ENCODE measurements at places on chromosomes 1 and 21.
A peak's percentile ranks its signal among the peaks of the same experiment; 100 is the strongest.

DNA sequence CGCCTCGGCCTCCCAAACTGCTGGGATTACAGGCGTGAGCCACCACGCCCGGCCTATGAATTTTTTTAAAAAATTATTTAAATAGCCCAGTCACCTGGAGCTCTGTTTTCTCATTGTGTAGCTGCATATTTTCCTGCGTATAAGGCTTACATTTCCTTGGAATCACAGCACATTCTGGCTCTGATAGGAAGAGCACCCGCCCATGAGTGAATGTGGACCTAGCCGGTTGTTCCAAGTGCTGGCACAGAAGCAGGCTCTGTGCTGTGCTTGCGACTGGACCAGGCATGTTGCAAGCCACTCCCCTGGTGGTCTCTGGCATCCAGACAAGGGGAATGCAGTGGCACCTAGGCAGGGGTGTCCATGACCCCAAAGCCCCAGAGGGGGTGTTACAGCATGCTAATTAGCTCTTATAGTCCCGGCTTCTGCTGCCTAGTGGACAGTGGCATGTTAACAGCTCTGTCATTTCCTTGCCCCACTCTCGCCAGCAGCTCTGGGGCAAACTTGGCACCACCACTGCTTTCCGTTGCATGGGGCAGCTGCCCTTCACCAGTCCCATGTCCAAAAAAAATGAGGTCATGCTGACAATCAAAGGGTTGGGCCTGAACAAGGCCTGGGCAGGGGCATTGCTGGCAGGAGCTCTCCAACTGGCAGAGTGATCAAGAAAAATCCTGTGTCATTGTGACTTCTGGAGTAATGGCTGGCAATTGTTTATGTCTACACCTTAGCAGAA, 5.2 kb upstream of the VTCN1 start:
- no peak for DNase-seq

GRCh38 chr1:241606544-241606943, 33.6 kb downstream of the CHML start:
- DNase-seq, result no peak

DNA sequence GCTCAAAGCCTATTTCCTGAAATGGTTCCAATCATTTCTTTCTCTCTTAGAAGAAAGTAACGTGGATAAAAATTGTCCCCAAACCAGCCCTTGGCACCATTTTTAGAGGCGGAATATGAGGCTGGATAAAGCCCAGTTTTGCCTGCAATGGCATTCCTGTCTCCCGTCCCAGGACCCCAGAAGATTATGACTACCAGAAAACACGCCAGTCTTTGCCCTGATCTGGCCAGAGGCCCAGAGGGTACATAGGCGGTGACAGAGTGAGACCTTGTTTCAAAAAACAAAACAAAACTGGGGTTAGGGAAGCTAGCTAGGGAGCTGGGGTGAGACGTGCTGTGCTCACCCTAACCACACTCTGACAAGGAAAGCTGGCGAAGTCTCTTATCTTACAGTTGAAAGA, at the start of gene AADACL4:
TSS of gene AADACL4 (plus strand) at position 301 of the 400 bp plus-strand sequence. CDS start 462 bp downstream, outside the sequence.
- DNase-seq, result no peak

DNA sequence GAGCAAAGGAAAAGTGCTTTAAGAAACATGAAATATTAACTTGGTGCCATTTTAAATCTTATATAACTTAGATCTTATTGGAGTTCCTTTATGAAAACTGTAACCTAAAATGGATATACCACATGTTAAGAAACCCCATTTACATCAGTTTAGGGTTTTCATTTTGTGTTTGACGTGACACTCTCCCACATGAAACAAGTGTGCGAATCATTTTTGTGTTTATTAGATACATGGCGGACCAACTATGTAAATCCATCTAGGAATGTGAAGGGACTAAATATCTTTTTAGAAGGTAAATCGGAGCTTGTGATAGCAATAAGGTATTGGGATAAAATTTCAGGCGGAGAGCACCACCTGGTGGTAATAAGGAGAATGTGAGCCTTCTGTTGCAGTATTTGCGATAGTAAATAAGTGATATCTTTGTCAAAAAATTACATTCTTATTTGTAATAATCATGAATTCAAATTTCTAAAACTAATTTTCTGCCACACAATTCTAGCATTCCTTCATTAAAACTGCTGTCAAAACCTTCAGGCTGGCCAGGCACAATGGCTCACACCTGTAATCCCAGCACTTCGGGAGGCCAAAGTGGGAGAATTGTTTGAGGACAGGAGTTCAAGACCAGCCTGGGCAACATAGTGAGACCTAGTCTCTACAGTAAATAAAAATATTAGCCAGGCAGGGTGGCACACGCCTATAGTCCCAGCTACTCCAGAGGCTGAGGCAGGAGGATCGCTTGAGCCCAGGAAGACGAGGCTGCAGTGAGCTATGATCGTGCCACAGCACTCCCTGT, 31.3 kb downstream of the SMAP2 start:
- peak; percentile 25 for DNase-seq

- no peak for DNase-seq
These were observed 1.2 kb upstream of the SLC25A33 start for GRCh38 chr1:9537863-9538668.

DNA sequence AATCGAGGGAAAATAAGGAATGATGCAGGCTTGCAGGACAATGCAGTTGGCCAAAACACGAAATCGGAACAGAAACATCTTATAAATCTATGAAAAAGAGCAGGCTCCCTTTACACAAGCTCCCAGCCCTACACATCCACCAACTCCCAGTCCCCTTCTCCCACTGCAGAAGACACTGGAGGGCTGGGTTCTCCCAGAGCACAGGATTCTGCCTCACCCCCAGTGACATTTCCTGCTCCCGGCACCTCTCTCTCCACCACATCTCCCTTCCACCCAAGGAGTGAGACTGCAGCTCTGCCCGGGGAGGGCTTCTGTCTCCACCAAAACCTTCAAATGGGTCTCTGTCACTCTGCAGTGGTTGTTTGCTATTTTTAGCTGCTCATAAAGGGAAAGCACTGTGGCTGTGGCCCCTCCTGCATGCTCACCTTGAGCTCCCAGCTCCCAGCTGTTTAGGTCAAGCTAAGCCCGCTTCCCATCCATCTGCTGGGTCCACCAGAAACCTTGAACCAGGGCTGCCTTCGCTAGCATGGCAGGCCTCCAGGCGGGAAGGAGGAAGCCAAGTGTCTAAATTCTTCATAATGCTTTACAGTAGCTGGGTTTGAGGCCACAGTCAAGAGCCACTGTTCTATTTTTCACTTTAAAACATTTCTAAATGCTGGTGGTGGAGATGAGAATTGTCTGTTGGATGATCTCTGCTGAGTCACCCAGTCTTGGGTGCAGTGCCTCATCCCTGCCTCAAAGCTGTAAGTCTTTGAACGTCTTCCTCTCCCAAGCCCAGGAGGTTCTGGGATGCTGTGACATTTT, 3.3 kb upstream of the C2CD2 start:
- DNase-seq, result no peak

DNA sequence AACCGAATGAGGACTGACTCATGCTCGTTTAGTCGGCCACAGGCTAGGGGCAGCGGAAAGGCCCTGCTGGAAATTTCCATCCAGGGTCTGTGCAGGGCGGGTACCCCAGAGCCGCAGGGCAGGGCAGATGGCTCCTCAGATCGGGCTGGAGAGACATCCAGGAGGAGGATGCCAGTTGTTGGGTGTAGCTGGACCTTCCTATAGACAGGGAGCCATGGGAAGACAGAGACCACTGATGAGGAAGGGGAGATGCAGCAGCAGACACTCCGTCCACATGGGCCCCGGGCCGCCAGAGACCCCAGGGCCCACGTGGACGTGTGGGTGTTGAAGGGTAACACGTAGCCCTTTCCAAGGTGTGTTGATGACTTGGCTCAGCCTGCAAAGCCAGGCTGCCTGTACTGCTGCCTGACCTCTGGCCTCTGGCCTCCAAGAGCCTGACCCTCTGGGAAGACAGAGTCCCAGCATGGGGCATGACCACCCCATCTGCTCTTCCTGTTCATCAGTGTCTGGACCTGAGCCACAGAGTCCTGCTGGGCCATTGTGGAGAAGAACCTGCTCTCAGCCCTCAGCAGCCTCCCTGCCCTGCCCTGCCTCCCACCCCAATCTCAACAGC, 4.8 kb downstream of the GNG4 start:
- DNase-seq, result no peak

- no peak for DNase-seq
These were observed 81.2 kb downstream of the PHTF1 start for GRCh38 chr1:113678159-113678469.

DNA sequence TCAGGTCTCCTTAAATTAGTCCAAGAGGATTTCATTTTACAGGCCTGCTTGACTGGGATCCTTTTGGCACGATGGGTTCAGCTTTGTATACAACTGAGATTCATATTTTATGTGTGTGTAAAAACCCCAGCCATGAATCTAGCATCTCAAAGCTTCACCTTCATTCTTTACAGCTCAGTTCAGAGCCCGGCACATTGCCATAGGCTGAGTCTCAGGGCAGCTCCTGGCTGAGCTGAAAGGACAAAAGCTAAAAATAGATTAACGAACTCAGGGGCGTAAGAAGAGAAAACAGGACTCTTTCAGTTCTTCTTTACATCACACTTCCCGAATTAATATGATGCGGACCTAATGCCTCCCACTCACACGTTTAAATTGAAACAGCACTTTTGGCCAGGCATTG, 262.8 kb upstream of the PBX1 start:
- DNase-seq, result no peak

- DNase-seq, result no peak
These were observed 106.8 kb upstream of the DPT start for GRCh38 chr1:168835791-168836190.

DNA sequence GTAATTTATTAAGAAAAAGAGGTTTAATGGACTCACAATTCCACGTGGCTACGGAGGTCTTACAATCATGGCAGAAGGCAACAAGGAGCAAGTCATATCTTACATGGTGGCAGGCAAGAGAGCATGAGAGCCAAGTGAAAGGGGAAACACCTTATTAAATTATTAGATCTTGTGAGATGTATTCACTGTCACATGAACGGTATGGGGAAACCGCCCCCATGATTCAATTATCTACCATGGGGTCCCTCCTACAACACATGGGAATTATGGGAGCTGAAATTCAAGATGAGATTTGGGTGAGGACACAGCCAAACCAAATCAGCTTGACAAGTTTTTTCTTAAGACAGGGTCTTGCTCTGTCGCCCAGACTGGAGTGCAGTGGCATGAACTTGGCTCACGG, 14.3 kb downstream of the DAP3 start:
- DNase-seq, result no peak

DNA sequence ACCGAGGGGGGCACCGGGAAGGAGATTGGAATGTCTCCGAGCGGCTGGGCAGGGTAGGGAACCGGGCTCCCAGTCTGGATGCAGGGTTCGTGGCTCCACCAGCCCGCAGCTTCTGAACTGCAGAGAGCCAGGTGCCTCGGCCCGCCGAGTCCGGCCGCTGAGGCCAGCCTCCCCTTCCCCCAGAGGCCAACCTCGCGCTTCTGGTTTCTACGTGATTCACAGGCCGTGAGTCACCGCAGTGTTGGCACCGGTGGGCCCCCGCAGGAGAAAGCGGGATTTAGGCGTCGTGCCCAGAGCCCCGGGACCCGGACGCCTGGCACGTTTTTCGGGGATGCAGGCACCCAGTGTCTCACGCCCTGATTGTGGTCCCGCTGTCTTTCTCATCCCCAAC, 458 bp downstream of the CRABP2 start:
- no peak for DNase-seq

- DNase-seq, result no peak
These were observed 9.1 kb downstream of the RPAP2 start for GRCh38 chr1:92307980-92308379.

DNA sequence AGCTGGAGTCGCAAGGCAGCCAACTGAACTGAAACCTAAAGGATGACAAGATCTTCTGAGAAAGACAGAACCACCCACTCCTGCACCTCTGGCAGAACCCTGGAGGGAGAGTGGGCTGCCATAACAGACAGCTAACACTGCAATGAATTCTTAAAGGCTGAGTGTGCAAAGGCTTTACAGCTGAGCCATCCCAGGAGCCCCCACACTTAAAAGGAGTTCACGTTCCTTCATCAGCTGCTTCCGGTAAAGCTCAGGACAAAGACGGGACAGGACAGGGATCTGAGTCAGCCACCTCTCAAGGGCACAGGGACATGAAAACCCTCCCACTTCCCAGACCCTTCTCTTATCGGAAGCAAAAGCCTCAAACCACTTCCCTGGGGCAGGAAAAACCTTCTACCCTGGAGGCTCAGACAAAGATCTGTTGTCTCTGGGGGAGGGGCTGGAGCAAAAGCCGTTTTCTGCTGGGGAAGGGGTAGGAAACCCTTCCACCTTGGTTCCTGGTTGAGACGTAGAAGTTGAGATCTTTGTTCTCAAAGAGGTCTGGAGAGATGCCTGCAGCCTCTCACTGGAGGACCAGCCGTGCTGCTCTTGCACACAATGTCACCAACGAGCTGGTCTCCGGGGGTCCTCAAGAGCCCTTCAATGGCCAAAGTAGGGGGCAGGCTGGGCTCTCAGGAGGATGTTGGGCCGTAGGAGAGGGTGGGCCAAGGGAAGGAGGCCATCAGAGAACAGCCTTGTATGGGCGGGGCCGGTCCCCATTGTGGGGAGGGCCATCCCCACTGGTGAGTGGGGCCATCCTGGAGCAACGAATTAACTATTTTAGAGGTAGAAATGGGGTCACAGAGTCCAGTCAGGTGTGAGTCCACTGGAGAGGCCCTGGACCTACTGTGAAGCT, 452.4 kb downstream of the PTPRU start:
- no peak for DNase-seq

DNA sequence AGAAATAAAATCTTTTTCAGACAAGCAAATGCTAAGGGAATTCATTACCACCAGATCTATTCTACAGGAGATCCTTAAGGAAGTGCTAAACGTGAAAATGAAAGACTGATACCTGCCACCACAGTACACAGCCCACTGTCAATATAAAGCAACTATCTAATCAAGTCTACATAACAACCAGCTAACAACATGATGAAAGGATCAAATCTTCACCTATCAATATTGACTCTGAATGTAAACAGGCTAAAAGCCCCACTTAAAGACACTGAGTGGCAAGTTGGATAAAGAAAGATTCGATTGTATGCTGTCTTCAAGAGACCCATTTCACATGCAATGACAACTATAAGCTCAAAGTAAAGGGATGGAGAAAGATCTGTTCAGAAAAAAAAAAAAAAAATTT, 492.4 kb downstream of the COL11A1 start:
- no peak for DNase-seq

DNA sequence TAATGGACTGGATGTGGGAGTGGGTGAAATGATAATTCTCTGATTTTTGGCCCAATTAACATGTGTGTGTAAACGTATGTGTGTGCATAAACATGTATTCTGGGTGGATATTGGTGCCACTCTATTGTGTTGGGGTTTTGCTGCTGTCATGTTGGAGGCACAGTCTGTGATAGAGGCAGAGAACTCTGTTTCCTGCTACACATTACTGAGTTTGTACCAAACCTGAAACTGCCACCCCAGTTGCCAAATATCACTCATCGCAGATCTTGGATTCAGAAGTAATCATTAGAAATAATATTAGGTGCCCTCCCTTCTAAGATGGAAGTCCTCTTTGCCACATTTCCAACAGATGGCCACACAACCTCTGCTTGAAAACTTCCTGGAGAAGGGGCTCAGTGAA, 13.8 kb downstream of the FASLG start:
- DNase-seq, result no peak

- no peak for DNase-seq
These were observed 115.0 kb downstream of the TTLL7 start for GRCh38 chr1:83883979-83884378.

GRCh38 chr1:32780628-32781234, 36.4 kb downstream of the YARS1 start:
- peak; percentile 33 for DNase-seq

All from SW 1271 (cell line).